ENCODE measurements at places on chromosomes 5 and 9. TPM values are rescaled to one million over a fixed set of nuclear protein-coding genes. Genes with fewer than 3 reads are reported as not detected.

- H3K27me3 ChIP-seq, result no peaks in the 10 kb centered on the region
- peaks cover 18% of the 10 kb centered on the region for H3K4me1 ChIP-seq
- peak overlapping the region; percentile 8 for H3K27ac ChIP-seq
- peaks cover 6% of the 10 kb centered on the region for H3K36me3 ChIP-seq
- no peak for DNase-seq
These were observed 571.1 kb upstream of the ZNF608 start for GRCh38 chr5:125317536-125317995.

DNA sequence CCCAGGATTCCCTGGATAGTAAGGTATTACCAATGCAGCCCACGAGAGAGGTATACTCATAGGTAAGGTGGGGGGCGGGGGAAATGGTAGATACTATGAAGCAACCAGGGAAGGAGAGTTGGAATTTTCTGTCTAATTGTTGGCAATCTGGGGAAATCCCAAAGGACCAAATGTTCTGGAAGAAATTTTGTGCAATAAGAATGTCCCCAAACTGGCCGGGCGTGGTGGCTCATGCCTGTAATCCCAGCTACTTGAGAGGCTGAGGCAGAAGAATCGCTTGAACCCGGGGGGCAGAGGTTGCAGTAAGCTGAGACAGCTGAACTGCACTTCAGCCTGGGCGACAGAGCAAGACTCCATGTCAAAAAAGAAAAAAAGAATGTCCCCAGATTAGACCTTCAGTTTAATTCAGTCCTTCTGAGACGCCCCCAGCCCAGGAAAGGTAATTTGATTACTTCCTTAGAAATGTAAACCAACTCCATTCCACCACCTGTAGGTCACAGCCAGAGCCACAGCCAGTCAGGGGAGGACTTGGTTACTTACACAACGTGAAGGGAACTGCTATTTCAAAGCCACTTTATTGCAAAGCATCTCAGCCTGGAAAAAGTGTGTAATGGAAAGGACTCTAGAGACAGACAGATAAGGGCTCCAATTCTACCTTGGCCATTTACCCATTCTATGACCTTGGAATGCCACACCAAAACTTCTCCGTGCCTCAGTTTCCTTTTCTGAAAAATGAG is 50.0 kb upstream of the KLF4 start:
- H3K4me1 ChIP-seq, result no peaks in the 10 kb centered on the region
- no peak overlapping the region for H3K27ac ChIP-seq
- no peaks in the 10 kb centered on the region for H3K36me3 ChIP-seq
- no peaks in the 10 kb centered on the region for H3K27me3 ChIP-seq
- DNase-seq, result no peak

- no peaks in the 10 kb centered on the region for H3K27me3 ChIP-seq
- H3K36me3 ChIP-seq, result peaks cover 23% of the 10 kb centered on the region
- no peak overlapping the region for H3K27ac ChIP-seq
- H3K4me3 ChIP-seq, result no peak overlapping the region
- peaks cover 39% of the 10 kb centered on the region for H3K4me1 ChIP-seq
- DNase-seq, result no peak
These were observed 134.4 kb downstream of the AOPEP start for GRCh38 chr9:94860678-94861588.

GRCh38 chr5:31153521-31153920 is 40.0 kb upstream of the CDH6 start:
- no peak overlapping the region for H3K4me3 ChIP-seq
- H3K36me3 ChIP-seq, result no peaks in the 10 kb centered on the region
- peaks cover 9% of the 10 kb centered on the region for H3K27me3 ChIP-seq
- no peak for DNase-seq

- no peaks in the 10 kb centered on the region for H3K4me1 ChIP-seq
- no peak overlapping the region for H3K4me3 ChIP-seq
- H3K36me3 ChIP-seq, result no peaks in the 10 kb centered on the region
- no peak for DNase-seq
- no peaks in the 10 kb centered on the region for H3K27me3 ChIP-seq
These were observed 57.1 kb downstream of the MAST4 start for GRCh38 chr5:66653325-66653724.

GRCh38 chr9:36584620-36585460 is 12.1 kb downstream of the MELK start:
- no peaks in the 10 kb centered on the region for H3K27me3 ChIP-seq
- no peak for DNase-seq
- H3K4me1 ChIP-seq, result no peaks in the 10 kb centered on the region
- peaks cover 18% of the 10 kb centered on the region for H3K36me3 ChIP-seq
- H3K4me3 ChIP-seq, result no peak overlapping the region
- H3K27ac ChIP-seq, result peak overlapping the region; percentile 80

DNA sequence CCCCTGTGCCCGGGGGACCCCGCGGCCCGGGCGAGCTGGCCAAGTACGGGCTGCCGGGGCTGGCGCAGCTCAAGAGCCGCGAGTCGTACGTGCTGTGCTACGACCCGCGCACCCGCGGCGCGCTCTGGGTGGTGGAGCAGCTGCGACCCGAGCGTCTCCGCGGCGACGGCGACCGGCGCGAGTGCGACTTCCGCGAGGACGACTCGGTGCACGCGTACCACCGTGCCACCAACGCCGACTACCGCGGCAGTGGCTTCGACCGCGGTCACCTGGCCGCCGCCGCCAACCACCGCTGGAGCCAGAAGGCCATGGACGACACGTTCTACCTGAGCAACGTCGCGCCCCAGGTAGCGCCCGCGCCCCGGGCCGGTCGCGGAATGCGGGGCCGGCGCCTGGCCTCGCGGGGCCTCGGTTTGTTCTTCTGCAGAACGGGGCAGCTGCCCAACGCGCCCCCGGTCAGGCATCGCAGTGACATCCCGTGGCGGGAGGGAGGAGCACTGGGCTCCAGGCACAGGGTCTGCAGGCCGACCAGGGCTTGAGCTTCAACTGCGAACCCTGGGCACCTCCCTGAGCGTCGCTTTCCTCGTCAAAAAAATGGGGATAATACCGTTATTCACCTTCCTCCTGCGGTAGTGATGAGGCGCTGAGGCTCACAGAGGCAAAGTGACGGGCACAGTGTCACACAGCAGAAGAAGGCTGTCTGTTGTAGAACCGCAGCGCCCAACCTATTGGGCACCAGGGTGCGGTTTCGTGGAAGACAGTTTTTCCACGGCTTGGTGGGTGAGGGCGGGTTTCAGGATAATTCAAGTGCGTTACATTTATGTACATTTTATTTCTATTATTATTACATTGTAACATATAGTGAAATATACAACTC is 777 bp downstream of the ENDOG start:
- H3K4me1 ChIP-seq, result peaks cover 9% of the 10 kb centered on the region
- no peaks in the 10 kb centered on the region for H3K36me3 ChIP-seq
- H3K27ac ChIP-seq, result peak overlapping the region; percentile 62
- DNase-seq, result no peak
- H3K4me3 ChIP-seq, result peak overlapping the region; percentile 89

DNA sequence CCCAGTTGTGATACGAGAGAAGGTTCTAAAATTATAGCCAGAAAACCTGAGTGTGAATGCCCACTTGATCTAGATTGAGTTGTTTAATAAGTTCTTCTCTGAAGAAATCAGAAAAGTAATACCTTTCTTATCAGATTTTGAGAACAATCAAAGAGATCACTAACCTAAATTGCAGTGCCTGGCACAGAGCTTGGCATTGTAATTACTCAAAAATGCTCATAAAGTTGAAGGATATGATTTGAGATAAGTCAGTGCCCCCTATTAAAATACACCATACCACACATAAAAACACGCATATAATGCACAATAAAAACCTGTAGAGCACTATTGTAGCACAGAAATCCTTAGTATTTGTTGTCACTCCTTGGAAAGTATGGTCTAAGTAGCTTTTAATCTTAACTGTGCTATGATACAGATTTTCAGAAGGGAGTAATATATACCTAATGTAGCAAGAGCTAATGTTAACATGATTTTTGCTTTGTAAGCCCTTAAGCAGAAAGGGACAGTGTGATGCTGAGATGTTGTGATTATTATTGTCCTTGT is 257.5 kb upstream of the CDH18 start:
- no peak overlapping the region for H3K4me3 ChIP-seq
- H3K27me3 ChIP-seq, result no peaks in the 10 kb centered on the region
- H3K27ac ChIP-seq, result no peak overlapping the region
- no peaks in the 10 kb centered on the region for H3K36me3 ChIP-seq
- no peak for DNase-seq
- peaks cover 4% of the 10 kb centered on the region for H3K4me1 ChIP-seq

DNA sequence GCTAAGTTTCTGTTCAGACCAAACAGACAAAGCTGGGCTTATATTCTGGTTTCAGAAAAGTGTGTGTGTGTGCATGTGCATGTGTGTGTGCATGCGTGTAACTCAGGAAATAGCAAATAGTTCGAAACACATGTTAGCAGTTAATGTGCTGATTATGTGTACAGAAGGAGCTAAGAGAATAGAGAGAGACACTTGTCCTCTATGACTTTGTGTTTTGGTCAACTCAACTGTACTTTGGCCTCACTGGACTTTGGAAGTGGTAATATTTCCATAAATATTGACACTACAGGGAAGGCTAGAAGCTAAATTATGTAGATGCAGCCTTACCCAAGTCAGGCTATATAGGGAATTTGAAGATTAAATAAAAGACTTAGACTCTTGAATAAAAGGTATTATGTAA is 155.5 kb downstream of the RAB3C start:
- H3K27me3 ChIP-seq, result no peaks in the 10 kb centered on the region
- H3K4me1 ChIP-seq, result peaks cover 9% of the 10 kb centered on the region
- no peaks in the 10 kb centered on the region for H3K36me3 ChIP-seq
- H3K27ac ChIP-seq, result no peak overlapping the region
- no peak overlapping the region for H3K4me3 ChIP-seq

- H3K27me3 ChIP-seq, result peaks cover 4% of the 10 kb centered on the region
- no peaks in the 10 kb centered on the region for H3K36me3 ChIP-seq
- H3K4me1 ChIP-seq, result peaks cover 6% of the 10 kb centered on the region
- no peak overlapping the region for H3K4me3 ChIP-seq
- no peak overlapping the region for H3K27ac ChIP-seq
- no peak for DNase-seq
These were observed 39.8 kb upstream of the GLRA1 start for GRCh38 chr5:151964471-151964870.

- no peaks in the 10 kb centered on the region for H3K36me3 ChIP-seq
- DNase-seq, result no peak
- peak overlapping the region; percentile 52 for H3K27ac ChIP-seq
- H3K4me3 ChIP-seq, result no peak overlapping the region
These were observed 79.7 kb upstream of the ZNF366 start for GRCh38 chr5:72586788-72587530.

DNA sequence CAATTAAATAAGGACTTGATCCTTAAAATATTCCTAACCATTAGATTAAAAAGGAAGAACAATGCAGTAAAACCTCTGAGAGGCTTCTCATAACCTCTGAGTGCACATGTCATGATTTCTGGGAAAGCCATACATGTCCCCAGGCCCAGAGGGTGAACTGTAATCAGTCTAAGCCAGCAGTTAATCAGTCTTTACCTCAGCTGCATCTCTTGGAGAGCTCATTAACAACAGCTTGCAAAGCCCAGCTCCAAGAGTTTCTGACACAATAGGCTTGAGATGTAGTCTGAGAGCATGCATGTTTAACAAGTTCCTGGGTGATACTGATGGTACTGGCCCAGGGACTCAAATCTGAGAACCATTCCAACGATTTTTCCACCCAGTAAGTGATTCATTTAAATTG is 392.1 kb downstream of the DNAH5 start:
- no peaks in the 10 kb centered on the region for H3K4me1 ChIP-seq
- DNase-seq, result no peak
- no peak overlapping the region for H3K27ac ChIP-seq
- peaks cover 3% of the 10 kb centered on the region for H3K27me3 ChIP-seq
- H3K36me3 ChIP-seq, result no peaks in the 10 kb centered on the region

- no peak overlapping the region for H3K27ac ChIP-seq
- no peak for DNase-seq
- peaks cover 18% of the 10 kb centered on the region for H3K36me3 ChIP-seq
- H3K4me1 ChIP-seq, result peaks cover 10% of the 10 kb centered on the region
These were observed 25.2 kb downstream of the CYFIP2 start for GRCh38 chr5:157290981-157291711.

GRCh38 chr9:4137681-4138099 is 162.2 kb downstream of the GLIS3 start:
- peaks cover 19% of the 10 kb centered on the region for H3K4me1 ChIP-seq
- no peak for DNase-seq

DNA sequence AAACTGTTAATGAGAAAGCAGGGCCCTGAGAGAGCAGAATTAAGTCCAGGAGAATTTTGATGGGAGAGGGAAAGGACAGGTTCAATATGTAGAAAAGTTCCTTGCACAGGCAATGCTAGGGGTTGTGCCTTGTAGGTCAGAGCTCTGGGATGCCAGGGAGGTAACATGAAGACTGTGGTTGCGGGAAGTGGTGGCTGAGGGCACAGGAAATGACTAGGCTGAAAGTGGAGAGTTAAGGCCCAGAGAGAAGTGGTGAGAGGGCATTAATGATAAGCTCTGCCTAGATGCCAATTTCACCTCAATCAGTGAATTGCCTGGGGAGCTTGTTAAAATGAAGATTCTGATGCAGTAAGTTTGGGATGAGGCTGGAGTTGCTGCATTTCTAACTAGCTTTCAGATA is 31.5 kb upstream of the PPP3R2 start:
- H3K27ac ChIP-seq, result no peak overlapping the region
- H3K4me3 ChIP-seq, result no peak overlapping the region
- H3K36me3 ChIP-seq, result no peaks in the 10 kb centered on the region
- H3K27me3 ChIP-seq, result peaks cover 39% of the 10 kb centered on the region
- no peak for DNase-seq
- H3K4me1 ChIP-seq, result no peaks in the 10 kb centered on the region

GRCh38 chr9:121651295-121652020 is at the start of gene DAB2IP:
TSS of gene DAB2IP (plus strand) at chr9:121651634. CDS start at chr9:121651776, 142 bp downstream.
- peak within 1 kb of the TSS; percentile 84 for H3K27ac ChIP-seq
- peak; percentile 87 for DNase-seq
- peak within 1 kb of the TSS; percentile 96 for H3K4me3 ChIP-seq
- peaks cover 2% of the 10 kb centered on the region for H3K36me3 ChIP-seq

DNA sequence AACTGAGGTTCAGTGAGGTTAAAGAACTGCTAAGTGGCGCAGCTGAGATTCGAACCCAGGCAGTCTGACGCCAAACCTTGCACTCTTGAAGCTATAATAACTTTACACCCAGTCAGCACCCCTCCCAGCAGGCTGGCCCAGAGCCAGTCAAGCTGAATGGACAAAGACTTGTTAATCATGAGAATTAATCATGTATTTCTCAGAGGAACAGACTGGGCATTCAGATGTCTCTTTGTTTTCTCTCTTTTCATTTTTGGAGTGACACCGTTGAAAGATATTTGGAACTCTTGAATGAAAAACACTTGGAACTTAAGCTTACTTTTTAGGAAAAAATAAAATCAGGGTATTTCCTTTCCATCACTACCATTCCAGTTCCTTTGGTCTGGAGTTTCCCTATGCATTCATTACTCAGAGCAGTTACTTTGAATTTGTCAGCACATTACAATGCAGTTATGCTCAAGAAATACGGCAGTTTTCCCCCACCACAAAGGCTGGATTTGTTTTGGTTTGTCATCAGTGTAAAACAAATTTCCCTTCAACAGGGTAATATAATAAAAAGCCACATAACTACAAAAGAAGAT is 22.6 kb upstream of the MAMDC2 start:
- no peak for DNase-seq
- no peaks in the 10 kb centered on the region for H3K36me3 ChIP-seq
- peak overlapping the region; percentile 82 for H3K27ac ChIP-seq

GRCh38 chr9:134283692-134284265 is 42.5 kb upstream of the RXRA start:
- DNase-seq, result no peak
- no peak overlapping the region for H3K27ac ChIP-seq
- peaks cover 7% of the 10 kb centered on the region for H3K27me3 ChIP-seq
- H3K4me3 ChIP-seq, result no peak overlapping the region
- no peaks in the 10 kb centered on the region for H3K36me3 ChIP-seq
- peaks cover 18% of the 10 kb centered on the region for H3K4me1 ChIP-seq

The SCGB3A2 gene
- total RNA-seq, result 1.4 TPM

The TNFSF15 gene
- total RNA-seq, result 7.3 TPM

The PRRC2B gene
- 300 TPM for total RNA-seq

The OR1J2 gene
- not detected for total RNA-seq

The CORO2A gene
- total RNA-seq, result 9.9 TPM

The SLC6A18 gene
- total RNA-seq, result 0.48 TPM

The PPP3R2 gene
- total RNA-seq, result 0.22 TPM

The GPR151 gene
- total RNA-seq, result not detected

The LHX3 gene
- total RNA-seq, result 0.10 TPM

Data from type B pancreatic cell (in vitro differentiated cells).